ENCODE measurements at places on chromosomes 4 and X.
A peak's percentile ranks its signal among the peaks of the same experiment; 100 is the strongest.

- DNase-seq, result no peak
These were observed 606.2 kb downstream of the KLHL13 start for GRCh38 chrX:117510453-117510852.

- DNase-seq, result peak; percentile 37
These were observed 145.6 kb downstream of the AMELX start for GRCh38 chrX:11438767-11439166.

DNA sequence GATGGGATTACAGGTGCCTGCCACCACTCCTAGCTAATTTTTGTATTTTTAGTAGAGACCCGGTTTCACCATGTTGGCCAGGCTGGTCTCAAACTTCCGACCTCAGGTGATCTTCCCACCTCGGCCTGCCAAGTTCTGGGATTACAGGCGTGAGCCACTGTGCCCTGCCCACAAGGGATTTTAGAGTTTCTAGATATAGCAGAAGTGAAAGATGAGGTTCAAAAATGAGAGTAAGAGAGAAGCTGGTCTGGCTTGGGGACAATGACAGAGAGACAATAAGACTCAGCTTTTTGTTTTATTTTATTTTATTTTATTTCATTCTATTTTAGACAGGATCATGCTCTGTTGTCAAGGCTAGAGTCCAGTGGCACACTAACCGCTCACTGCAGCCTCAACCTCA, 30.6 kb downstream of the TRIM61 start:
- no peak for DNase-seq

GRCh38 chrX:139112432-139112831, 400.9 kb upstream of the FGF13 start:
- peak; percentile 43 for DNase-seq

GRCh38 chr4:158769175-158769921, 522 bp downstream of the FNIP2 start:
- peak; percentile 36 for DNase-seq

- peak; percentile 37 for DNase-seq
These were observed 1010.4 kb downstream of the ADGRL3 start for GRCh38 chr4:62210486-62210885.

DNA sequence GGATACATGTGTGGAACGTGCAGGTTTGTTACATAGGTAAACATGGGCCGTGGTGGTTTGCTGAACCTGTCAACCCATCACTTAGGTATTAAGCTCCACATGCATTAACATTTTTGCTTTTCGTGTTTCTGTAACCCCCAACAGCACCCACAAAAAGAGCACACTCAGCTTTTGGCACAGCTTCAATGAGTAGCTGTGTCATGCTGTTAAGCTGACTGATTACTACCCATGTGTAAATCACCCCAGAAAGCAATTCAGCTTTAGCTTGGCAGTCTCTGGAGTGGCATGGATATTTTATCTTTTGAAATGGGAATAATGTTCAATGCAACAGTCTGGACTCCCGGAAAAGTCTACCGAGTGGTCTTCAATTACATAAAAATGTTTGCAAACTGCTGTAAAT, 734.3 kb downstream of the STIM2 start:
- peak; percentile 2 for DNase-seq

GRCh38 chrX:37854148-37854547, 6.8 kb upstream of the DYNLT3 start:
- no peak for DNase-seq

GRCh38 chr4:117560329-117560728, 474.0 kb upstream of the NDST3 start:
- DNase-seq, result peak; percentile 53

DNA sequence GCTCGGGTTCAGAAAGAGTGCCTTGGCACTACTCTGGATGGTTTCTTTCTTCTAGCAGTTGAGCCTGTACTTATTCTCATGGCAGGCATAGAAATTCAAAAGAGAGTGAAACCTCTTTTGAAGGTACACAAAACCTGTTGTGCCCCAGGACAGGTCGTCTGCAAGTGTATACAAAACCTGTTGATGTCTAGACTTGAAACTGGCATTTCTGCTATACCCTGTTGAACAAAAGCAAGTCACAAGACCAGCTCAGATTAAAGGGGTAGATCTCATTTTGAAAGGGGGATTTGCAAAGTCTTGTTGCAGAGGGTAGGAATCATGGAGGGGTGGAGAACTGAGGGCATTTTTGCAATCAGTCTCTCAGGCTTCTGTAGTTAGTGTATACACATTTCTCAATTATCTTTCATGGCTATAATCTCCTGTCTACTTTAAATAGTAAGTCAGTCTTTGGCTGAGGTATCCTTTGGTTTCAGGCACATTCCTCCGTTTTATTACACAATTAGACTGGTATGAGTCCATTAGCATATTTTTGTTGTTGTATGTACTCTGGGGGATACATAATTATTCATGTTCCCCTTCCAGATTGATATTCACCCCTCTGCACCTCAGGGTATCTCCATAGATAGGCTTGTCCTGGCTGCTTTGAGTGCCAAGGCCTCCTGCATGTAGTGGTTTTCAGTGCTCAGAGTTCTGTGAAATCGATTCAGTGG, 251.4 kb downstream of the DTHD1 start:
- no peak for DNase-seq

DNA sequence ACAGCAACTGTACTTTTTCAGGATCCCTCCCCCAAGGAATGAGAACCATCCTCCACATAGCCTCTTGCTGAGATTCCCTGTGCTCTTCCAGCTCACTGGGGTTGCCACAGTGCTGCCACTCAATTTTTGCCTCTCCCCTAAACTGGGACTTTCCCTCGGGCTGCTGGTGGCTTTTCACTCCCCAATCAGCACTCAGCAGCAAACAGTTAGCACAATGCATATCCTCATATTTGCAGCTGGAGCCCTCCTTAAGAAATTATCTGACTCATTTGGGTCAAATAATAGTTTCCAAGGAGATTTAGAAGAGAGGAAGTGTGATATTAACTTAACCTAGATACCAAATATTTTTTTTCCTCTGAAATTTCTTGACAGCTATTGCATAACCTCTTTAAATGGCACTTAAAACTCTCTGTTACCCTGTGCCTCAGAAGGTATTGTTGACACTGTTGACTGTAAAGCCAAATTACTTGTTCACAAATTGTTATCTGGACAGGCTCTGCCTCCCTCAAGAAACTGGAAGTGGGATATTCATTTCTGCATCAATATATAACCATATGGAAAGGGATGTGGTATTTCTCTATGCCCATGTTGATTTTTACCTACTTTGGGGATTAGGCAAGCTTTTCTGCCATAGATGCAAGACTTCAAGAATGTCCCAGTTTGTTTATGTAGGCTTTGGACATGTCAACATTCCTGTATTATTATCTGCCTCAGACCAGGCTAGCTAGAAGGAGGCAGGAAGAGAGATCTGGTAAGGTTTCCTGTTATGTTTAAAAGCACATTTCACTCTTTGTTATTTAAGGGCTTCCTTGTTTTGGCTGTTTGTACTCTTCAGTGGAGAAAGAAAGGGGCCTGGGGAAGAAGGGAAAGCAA, 58.0 kb downstream of the SEPTIN11 start:
- peak; percentile 75 for DNase-seq

GRCh38 chrX:151985955-151986354, 11.5 kb upstream of the GABRE start:
- DNase-seq, result peak; percentile 9

GRCh38 chr4:147516133-147516532, 35.2 kb downstream of the EDNRA start:
- DNase-seq, result no peak

- DNase-seq, result no peak
These were observed 162.5 kb upstream of the GALNT7 start for GRCh38 chr4:173005912-173006633.

- DNase-seq, result no peak
These were observed 20.0 kb upstream of the SH3TC1 start for GRCh38 chr4:8179074-8179473.

GRCh38 chr4:87853108-87853507, 20.3 kb downstream of the MEPE start:
- DNase-seq, result peak; percentile 41

- no peak for DNase-seq
These were observed 43.4 kb upstream of the GATB start for GRCh38 chr4:151804086-151804630.

- no peak for DNase-seq
These were observed 19.1 kb downstream of the ARAP2 start for GRCh38 chr4:36224972-36225903.

DNA sequence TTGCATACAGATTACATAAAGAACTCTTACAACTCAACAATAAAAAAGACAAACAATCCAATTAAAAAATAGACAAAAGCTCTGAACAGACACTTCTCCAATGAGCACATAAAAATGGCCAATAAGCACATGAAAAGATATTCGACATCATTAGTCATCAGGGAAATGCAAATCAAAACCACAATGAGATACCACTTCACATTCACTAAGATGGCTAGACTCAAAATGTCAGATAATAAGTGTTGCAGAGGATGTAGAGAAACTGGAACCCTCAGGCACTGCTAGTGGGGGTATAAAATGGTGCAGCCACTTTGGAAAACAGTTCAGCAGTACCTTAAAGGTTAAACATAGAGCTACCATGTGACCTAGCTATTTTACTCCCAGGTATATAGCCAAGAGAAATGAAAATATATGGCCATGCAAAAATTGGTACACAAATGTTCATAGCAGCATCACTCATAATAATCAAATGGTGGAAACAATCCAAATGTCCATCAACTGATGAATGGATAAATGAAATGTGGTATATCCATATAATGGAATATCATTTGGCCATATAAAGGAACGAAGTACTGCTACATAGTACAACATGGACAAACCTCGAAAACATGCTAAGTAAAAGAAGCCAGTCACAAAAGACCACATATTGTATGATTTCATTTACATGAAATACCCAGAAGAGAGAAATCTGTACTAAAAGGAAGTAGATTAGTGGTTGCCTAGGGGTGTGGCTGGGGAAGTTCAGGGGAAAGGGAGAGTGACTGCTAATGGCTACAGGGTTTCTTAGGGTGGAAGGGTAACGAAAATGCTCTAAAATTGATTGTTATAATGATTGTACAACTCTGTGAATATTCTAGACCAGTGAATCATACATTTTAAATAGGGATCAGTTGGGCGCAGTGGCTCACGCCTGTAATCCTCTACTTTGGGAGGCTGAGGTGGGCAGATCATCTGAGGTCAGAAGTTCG, 29.4 kb downstream of the SASH3 start:
- no peak for DNase-seq

DNA sequence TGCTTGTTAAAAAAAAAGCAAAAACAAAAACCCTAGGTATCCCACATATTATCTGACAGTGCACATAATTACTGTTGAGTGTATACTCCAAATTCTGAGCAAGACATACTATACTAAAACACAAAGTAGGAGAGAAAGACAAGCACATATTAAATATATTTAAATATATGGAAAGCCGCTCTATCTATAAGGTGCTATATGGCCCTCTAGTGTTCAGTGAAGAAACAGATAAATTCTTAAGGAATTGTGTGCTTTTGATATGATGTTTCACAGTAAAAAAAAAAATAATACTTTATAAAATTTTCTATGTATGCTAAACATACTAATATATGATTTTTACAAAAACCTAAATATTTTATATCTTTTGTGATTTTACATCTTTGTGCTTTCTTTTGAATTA, 137.8 kb downstream of the FBXW7 start:
- peak; percentile 46 for DNase-seq

DNA sequence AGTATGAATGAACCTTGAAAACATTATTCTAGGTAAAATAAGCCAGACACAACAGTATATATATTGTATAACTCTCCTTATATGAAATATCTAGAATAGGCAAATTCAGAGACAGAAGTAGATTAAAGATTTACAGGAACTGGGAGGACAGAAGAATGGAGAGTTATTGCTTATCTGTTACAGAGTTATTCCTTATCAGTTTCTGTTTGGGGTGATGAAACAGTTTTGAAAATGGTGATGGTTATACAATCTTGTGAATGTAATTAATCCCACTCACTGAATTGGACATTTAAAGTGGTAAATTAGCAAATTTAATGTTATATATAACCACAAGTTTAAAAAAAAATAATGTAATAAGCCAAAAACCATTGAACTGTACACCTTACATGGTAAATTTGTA, 14.5 kb upstream of the EXOC1 start:
- no peak for DNase-seq

- DNase-seq, result no peak
These were observed 5.7 kb upstream of the GPR174 start for GRCh38 chrX:79138658-79139241.

DNA sequence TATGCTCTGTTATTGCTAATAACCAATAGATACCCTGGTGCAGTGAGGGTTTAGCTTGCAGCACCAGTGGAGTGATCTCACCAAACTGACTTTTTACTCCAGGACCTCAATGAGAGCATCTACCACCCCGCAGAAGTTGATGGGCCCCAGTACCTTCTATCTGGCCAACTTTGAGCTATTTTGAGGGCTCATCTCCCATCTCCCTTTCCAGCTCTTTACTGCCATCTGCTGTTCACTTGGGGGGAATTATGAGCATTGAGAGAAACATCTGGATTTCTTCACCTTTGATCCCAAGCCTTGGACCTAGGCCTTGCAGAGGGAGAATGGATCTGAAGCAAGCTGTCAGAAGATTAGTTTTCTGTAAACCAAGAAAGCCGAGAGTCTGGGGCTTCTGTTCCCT, 143.6 kb downstream of the TMEM164 start:
- DNase-seq, result peak; percentile 77

GRCh38 chr4:105558277-105558676, 5.9 kb downstream of the ARHGEF38 start:
- DNase-seq, result no peak

DNA sequence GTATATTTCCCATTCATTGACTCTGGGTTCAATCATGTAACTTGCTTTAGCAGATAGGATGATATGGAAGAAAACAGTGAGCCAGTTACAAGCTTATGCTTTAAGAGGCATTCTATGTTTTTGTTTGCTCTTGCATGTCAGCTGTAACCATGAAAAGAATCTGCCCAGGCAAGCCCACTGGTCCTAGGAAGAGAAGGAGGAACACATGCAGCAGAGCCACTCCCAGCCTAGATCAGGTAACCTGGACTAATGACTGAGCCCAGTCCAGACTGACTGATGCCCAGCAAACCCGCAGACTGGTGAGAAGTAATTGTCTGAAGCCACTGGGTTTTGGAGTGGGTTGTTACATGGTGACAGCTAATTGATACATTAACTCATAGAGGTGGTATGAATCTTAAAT, 167.9 kb downstream of the COL4A6 start:
- DNase-seq, result no peak

DNA sequence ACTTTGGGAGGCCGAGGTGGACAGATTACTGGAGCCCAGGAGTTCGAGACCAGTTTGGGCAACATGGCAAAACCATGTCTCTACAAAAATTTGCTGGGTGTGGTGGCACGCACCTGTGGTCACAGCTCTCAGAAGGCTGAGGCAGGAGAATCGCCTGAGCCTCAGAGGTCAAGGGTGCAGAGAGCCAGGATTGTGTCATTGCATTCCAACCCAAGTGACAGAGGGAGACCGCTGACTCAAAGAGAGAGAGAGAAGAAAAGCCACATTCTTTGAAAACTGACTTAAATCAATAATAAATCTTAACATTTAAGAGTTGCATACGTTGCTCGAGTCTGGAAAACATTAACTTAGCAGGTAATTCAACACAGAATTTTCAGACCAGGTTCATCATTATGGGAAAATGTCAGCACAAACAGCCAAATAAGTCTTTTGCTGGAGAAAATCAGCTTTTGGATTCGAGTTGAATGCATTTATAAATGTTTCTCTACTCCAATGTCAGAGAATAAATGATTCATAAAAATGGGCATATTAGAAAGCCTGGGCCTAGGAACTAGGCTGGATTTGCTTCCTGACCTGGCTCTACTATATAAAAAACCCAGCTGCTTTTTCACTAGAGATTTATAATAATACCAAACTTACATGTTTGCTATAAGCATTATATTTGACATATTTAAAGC, 68.3 kb upstream of the RBPJ start:
- peak; percentile 24 for DNase-seq
